Type B pancreatic cell (in vitro differentiated cells): ENCODE measurements at places on chromosomes 2 and 18. TPM values are rescaled to one million over a fixed set of nuclear protein-coding genes. Genes with fewer than 3 reads are reported as not detected.

Gene TFPI
- 9.6 and 12.2 TPM in 2 replicates for total RNA-seq

Gene EML6
- total RNA-seq: 6.0 and 8.1 TPM in 2 replicates

Gene DYSF
- 1.7 and 4.2 TPM in 2 replicates for total RNA-seq

Gene FEV
- 12.5 and 51.1 TPM in 2 replicates for total RNA-seq

Gene LRRTM1
- total RNA-seq: 5.0 and 29.1 TPM in 2 replicates

Gene CXCR2
- total RNA-seq: not detected in 2 replicates

Gene FOXD4L1
- 0.48 TPM in 1 of 2 replicates, not detected in the other for total RNA-seq

Gene ZNF513
- 25.3 and 25.9 TPM in 2 replicates for total RNA-seq

Gene EML4
- total RNA-seq: 93.6 and 117 TPM in 2 replicates

Gene ELMOD3
- total RNA-seq: 14.6 and 22.2 TPM in 2 replicates

Gene FNDC4
- total RNA-seq: 3.9 and 11.7 TPM in 2 replicates

Gene SCN7A
- 1.8 and 2.8 TPM in 2 replicates for total RNA-seq

Gene SERPINB13
- 3.7 and 5.9 TPM in 2 replicates for total RNA-seq

Gene MAP4K3
- total RNA-seq: 36.7 and 49.0 TPM in 2 replicates

Gene HNMT
- total RNA-seq: 11.6 and 12.1 TPM in 2 replicates
